ENCODE measurements at places on chromosomes 2 and 18.

GRCh38 chr2:71927757-71928715 lies 219.6 kb downstream of the CYP26B1 start:
- DNase-seq: no peak

- DNase-seq: no peak
Observed at GRCh38 chr2:10169581-10169980, 47.0 kb downstream of the RRM2 start.

DNA sequence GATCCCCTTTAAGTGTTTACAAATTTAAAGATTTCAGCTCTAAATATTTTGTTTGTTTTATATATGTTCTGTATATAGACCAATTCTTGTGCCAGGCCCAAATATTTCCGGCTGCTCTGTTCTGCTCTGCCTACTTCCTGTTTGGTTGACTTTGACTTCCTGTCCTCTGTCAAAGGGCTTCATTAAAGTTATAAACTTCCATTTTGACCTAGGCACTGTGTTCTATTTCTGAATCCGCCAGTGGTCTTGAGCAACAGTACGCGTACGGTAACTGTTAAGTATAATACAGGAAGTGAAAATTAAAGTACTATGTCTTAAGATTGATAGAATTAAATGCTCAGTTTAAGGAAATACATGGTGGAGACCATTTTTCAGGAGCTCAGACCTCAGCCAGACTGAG lies 13.5 kb upstream of the REL start:
- DNase-seq: peak; percentile 16

DNA sequence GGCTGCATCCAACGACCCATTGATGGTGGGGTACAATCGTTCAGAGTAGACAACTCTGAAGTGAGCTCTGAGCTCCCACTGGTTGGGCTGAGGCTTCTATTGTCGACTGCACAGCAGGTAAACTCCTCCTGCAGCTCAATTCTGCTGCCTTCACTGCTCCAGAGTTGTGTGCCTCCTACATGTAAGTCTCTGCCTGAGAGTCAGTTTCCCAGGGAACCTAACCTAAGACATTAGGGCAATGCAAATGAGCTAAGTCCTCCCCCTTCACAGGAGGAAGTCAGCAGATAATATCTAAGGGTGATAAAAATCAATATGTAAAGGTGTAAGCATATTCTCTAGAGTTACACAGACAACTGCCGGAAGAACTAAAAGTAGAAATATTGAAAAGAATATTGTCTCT lies 22.5 kb upstream of the ACYP2 start:
- no peak for DNase-seq

DNA sequence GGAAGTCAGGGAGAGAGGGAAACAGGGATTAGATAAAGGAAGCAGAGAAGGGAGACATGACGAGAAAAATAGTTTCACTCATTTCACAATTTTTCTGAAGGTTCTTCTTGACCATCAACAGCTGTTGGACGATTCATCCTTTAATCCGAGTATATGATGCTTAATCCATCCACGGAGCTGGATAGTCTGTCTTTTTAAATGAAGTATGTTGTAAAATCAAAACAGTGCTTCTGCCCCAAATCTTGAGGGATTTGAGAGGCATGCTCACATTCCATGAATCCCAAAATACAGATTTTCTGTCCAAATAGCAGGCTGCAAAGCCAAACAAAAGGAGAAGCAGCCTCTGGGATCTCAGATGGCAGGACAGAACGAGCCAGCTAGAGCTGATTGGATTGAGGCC lies 47.5 kb downstream of the EPAS1 start:
- DNase-seq: no peak
